ENCODE measurements at places on chromosomes 11 and 22. TPM values are rescaled to one million over a fixed set of nuclear protein-coding genes. Genes with fewer than 3 reads are reported as not detected.

DNA sequence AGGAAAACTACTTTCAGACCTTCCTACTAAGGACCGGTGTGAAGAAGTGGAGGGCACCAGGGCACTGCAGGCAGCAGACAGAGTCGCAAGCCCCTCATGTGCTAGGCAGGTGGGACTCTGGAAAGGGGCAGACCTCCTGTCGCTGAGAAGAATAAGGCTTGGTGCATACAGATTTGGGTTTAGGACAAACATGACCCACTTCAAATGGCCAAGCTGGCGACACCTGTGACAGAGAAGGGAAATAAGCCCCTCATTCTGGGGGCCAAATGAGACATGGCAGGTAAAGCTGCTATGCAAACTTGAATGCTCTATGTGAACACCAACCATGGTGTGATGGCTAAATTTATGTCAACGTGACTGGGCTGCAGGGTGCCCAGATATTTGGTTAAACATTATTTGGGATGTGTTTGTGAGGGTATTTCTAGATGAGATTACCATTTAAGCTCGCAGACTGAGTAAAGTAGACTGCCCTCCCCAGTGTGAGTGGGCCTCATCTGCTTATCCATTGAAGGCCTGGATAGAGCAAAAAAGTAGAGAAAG lies 112.4 kb upstream of the PITPNB start:
- peak; percentile 50 for DNase-seq

DNA sequence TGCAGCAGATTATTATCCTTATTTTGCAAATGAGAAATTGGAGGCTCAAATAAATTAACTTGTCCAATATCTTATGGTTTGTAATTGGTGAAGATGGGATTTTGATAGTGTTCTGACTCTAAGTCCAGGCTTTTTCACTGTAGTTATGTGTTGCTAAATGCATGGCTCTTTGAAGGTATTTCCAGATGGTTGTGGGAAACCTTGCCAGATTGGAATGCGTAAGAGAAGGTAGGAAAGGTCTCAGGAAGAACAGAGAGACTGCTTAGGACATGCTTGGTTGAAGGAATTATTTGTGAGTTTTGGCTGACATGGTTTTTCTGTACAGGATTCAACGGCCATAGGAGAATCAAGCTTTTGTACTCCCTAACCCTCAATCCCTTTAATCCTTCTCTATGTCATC lies 108.6 kb downstream of the STIM1 start:
- no peak for DNase-seq

The MS4A12 gene
- not detected for total RNA-seq

DNA sequence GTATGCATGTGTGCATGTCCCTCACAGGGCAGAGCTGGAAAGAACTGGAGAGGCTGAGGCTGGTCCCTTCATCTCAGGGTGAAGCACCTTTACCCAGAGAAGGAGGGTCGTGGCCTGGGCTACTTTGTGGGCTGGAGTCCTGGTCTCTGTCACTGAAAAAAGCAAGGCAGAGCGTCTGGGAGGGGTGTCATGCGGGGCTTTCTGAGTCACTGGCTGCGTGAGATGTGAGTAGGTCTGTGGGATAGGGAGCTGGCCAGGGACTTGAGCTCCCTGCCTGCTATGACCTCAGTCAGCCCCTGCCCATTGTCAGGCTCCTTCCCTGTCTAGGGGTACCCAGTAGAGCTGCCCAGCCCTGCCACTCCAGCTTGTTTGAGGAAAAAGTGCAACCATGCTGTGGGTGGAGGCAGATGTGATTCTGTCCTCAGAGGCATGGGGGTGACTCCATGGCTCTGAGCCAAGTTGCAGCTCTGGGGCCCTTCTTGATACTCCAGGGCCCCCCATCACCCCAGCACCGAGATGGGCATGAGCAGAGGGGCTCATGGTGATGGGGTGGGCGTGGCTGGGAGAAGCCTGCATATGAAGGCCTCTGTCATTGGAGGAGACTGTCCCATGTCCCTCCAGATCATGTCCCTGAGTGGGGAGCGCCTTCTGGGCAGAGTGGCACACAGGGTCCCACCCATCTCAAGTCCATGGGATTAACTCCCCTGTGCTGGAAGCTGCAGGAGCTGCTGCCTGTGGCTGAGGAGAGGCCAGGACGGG lies 27.8 kb downstream of the KCNQ1 start:
- DNase-seq = no peak

DNA sequence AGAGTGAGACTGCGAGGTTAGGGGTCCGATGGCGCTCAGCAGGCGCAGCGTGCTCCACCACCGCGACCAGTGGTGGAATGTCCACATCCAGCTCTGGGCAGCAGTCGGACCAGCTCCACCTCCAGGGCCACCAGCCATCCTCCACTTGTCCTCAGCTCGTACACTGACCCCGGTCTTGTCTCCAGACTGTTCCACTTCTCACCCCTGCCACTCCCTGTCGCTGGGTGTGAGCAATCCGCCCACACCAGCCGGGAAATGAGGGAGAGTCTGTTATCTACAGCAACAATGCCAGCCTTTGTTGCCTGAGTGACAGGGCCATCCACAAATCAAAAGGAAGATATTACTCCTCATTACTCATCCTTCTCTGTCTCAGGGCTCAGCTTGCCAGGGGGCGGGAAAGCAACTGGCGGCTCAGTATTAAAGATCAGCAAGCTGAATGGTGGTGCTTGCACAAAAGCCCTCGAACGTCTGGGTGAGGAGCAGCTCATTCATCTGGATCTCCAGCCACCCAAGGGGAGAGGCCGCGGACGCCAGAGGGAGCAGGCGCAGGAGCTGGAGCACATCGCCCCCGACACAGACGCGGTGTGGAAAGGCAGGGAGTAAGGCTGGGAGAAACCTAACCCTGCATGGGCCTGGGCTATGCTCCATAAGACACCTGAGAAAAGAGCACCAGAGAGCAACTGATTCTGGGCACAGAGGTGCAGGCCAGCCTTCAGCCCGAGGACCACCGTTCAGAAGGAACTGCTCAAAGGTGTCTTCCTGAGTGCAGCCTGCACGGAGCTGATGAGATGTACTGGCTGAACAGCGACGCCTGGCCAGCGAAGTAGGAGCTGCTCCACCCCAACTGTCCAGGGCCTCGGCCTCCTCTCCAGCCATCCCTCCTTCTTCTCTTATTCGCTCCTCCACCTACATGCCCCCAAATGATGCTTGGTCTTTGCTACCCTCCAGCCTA lies 21.9 kb downstream of the IGSF9B start:
- DNase-seq = no peak

The MPZL3 gene
- 0.21 TPM for total RNA-seq

DNA sequence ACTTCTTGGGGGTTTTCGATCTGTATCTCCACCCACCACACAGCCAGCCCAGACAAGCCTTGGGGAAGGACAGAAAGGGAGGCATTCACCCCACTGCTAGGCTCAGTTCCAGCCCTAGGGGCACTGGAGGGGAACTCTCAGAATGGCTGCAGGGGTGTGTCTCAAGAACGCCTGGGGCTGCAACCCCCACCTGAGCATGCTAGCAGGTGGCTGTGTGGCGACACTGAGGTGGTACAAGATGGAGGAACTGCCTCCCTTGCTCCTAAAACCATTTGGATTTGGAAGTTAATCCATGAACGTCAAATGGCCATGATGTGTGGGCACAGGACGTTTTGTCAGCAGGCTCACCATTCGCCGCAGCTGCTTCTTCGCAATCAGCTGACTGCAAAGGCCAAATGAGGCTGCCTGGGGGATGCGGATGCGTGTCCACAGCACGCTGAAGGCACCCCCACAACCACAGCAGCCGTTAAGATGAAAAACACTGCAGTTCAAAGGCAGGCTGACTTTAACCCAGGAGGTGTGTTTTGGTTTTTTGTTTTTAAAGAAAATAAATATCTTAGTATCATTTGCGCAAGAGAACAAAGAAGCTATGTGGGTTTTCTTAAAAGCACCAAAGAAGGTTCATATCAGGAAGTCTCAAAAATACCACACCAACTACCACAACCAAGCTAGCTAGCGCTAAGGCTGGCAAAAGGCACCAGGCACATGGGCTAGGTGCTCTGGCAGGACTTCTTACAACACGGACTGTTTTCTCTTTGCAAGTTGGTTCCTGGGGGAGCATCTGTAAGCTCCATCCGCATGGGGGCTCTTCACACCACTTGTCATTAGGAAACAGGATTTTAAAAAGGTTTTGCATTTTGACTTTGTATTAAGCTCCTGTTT lies 22.2 kb upstream of the NAP1L4 start:
- DNase-seq = no peak

DNA sequence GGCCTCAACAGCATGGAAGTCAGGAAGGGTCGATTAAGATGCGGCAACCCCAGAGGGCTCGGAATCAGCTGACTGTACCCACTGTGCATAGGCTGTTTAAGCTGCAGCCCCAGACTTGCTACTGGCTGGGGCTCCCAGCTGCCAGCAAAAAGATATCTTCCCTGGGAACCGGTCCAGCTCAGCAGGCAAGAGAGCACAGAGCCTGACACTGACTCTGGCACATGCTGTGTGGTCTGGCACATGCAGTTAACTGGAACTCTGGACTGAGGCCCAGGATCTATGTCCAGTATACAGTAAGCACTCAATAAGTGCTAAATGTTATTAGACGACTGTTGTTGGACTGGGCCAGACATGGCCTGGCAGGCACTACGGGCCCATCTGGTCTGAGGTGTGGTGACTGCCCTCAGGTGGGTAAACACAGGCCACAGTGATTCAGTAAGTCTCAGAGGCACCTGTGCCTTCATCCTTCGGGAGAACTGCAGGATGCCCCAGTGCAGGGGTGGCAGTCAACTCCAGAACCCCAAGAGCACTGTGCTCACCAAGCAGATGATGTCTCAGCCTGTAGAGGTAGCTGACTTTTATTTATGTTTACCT lies 87.6 kb downstream of the LARGE1 start:
- DNase-seq = no peak

DNA sequence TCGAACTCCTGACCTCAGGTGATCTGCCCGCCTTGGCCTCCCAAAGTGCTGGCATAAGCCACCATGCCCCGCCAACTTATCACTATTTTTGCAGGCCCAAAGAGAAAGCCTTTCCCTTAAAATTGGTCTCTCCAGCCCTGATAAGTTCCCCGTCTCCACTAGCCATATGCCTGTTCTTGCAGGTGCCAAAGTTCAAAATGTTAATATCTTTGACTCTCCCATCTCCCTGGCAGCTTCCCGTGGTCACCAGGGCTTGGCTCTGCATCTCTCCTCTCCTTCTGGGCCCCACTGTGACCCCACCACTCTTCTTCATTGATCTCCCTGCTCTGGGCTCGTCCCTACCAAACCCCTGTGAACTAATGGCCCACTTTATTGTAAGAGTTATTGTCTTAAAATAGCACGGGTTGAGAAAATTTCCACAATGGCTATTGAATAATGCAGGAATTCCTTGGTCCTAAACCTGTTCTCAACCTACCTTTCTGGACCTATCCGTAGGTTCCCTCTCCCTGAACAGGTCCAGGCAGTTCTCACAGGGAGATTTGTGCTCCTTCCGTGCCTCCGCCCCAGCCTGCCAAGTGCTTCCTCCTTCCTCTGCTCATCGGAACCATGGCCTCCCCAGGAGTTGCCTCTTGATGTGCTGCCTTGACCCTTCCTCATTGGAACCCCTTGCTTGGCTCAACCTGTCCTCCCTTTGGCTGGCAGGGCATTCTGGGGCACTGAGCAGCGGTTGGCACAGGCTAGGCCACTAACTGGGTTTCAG lies 147.5 kb downstream of the DSCAML1 start:
- DNase-seq = no peak

DNA sequence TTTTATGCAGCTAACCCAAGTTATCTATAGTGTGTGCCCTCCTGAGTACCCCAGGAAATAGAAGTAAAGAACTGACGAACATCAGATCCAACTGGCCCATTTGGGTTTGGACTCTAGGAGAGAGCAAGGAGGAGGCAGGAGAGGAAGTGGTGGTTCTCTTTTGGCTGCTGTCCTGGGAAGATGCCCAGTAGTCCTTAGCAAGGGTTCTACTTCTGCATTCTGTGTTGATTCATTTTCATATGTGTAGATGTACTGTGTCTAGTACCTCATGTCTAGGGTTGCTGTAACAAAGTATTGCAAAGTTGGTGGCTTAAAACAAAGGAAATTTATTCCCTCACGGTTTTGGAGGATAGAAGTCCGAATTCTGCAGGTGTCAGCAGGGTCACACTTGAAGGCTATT lies 6.6 kb upstream of the MMP27 start:
- no peak for DNase-seq

- no peak for DNase-seq
These were observed 1491.1 kb downstream of the TBC1D22A start for GRCh38 chr22:48253573-48253972.

GRCh38 chr11:5398936-5399335 lies 15.3 kb downstream of the OR51M1 start:
- no peak for DNase-seq

GRCh38 chr22:31561238-31561887 lies 65.0 kb downstream of the SFI1 start:
- DNase-seq = peak; percentile 24

DNA sequence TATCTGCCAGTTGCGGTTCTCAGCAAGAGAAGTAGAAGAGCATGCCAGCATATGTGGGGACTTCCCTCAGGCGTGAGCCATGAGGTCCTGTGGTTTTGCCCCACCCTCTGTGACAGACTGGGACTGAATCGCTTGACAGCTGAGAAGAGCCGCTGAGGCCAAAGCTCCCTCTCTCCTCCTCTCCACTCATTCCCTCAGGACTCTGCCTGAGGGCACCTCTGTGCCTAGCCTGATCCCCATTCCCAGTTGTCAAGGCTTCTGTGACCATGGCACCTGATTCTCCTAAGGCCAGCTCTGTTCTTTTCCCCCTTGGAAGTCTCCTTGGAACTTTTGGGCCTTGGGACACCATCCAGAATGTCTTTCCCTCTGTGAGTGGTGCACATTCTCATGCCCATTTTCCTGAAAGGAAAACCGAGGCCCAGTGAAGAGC lies 27.0 kb downstream of the ART5 start:
- DNase-seq = no peak

The SLC1A2 gene
- 0.32 TPM for total RNA-seq

DNA sequence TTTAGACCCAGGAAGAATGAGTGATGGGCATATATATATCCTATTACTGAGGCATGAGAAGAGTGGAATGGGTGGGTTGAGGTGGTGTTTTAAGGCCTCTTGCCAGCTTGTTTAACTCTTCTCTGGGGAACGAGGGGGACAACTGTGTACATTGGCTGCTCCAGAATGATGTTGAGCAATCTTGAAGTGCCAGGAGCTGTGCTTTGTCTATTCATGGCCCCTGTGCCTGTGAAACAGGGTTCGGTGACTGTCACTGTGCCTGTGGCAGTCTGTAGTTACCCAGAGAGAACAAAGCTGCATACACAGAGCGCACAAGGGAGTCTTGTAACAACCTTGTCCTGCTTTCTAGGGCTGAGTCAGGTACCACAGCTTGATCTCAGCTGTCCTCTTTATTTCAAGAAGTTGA lies 11.7 kb downstream of the LIMK2 start:
- no peak for DNase-seq
